ENCODE measurements at places on chromosomes 3 and 15.
A peak's percentile ranks its signal among the peaks of the same experiment; 100 is the strongest.

- DNase-seq = peak; percentile 62
Measured at GRCh38 chr3:29515451-29515850, 234.6 kb downstream of the RBMS3 start.

DNA sequence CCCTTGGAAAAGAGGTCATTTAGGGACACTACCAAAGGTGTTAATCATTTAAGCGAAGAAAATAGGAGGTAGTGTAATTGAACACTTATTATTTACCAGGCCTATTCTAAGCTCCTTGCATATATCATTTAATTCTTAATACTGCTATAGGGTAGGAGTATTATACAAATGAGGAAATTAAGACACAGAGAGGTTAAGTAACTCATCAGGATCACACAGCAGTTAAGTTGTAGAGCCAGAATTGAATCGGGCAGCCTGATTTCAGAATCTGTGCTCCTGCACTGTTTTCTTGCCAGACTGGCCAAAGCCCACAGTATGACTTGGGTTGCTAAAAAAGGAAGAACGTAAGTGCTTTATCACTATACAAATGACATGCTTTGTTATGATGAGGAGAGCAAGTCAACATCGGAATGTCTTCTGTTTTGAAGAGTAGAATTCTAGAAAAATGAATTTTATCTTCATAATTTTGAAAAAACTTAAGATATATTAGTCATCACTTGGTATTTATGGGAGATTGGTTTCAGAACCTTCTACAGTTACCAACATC, 31.4 kb downstream of the HPS3 start:
- DNase-seq = no peak

- DNase-seq = peak; percentile 90
Measured at GRCh38 chr3:32238453-32239306, at the start of gene CMTM8. Gene CMTM8 (plus strand): TSS chr3:32238680. CDS start chr3:32238973, 293 bp downstream.

GRCh38 chr15:33022629-33023028, 171.9 kb downstream of the FMN1 start:
- DNase-seq = peak; percentile 85

DNA sequence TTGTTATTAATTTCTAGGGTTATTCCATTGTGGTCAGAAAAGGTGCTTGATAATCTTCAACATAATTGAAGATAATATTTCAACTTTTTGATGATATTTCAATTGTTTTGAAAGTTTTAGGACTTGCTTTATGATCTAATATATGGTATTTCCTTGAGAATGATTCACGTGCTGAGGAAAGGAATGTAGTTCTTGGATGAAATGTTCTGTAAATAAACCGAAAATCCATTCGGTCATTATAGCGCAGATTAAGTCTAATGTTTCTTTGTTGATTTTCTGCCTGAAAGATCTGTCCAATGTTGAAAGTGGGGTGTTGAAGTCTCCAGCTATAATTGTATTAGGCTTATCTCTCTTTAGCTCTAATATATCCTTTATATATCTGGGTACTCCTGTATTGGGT, 617.5 kb upstream of the NECTIN3 start:
- no peak for DNase-seq

- no peak for DNase-seq
Measured at GRCh38 chr3:155747286-155747945, 2.5 kb upstream of the PLCH1 start.
